A549 (cell line): ENCODE measurements at places on chromosomes 7 and 10. TPM values are rescaled to one million over a fixed set of nuclear protein-coding genes. Genes with fewer than 3 reads are reported as not detected.

- no peak for DNase-seq
These were observed 81.9 kb upstream of the C1GALT1 start for GRCh38 chr7:7100432-7100849.

DNA sequence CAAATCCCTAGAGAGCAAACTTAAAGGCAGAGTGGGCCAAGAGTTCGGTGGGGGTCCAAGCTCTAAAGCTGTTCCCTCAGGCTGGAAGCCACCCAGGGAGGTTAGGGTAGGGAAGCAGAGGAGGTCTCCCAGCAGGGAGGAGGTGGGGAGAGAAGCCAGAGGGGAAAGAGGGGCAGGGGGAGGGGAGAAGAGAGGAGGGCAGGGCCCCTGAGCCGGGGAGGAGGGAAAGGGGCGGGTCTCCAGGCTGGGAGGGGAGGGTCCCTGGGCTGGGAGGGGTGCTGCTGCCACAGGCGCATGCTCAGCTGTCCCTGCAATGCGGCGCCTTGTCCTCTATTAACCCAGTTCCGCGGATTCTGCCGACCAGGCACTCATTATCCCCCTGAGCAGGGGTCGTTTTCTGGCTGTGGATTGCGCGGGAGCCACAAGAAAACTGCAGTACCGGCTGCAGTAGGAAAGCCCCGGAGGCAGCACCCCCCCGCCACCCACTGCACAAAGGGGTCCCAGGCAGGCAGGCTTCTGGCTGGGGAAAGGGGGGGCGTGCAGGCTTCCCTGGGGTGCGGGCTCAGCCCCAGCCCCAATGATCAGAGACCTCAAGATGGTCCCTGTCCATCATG lies 49.3 kb downstream of the CAMK2B start:
- no peak for DNase-seq

GRCh38 chr7:99314504-99314903 lies 11.2 kb upstream of the ARPC1A start:
- no peak for DNase-seq

AKR1C1 gene
- 642 to 1,056 TPM (median 970 TPM) in 3 replicates for polyA plus RNA-seq

PRKAR2B gene
- 2.7 to 3.6 TPM (median 3.0 TPM) in 3 replicates for polyA plus RNA-seq

CTAGE6 gene
- polyA plus RNA-seq = not detected in 3 replicates
